ENCODE measurements at places on chromosomes 2 and 18.

DNA sequence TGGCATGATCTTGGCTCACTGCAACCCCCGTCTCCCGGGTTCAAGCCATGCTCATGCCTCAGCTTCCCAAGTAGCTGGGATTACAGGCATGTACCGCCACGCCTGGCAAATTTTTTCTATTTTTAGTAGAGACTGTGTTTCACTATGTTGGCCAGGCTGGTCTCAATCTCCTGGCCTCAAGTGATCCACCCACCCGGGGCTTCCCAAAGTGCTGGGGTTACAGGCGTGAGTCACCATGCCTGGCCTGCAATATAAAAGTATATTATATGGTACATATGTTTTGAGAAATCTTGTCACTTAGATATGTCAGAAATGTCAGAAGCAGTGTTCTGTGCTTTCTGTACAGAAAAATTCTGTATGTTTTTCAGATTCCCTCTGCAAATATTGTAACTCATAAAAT is 19.2 kb upstream of the XPO1 start:
- no peak for DNase-seq

GRCh38 chr2:105468582-105469042 is 69.8 kb upstream of the FHL2 start:
- DNase-seq, result no peak

DNA sequence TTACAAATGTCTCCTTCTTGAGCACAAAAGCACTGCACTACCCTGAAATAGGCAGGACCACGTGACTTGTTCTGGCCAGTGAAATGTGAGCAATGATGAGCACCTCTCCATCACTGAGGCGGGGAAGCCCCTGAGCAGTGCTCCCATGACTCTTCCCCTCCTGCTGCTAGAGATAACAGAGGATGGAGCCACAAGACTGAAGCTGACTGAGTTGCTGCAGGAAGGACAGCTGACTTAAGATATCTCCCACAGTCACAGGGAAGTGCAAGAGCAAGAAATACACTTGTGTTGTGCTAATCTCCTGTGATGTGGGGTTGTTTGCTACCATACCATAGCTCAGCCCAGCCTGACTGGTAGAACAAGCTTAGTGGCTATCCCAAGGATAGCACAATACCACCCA is 38.7 kb downstream of the STK39 start:
- no peak for DNase-seq

DNA sequence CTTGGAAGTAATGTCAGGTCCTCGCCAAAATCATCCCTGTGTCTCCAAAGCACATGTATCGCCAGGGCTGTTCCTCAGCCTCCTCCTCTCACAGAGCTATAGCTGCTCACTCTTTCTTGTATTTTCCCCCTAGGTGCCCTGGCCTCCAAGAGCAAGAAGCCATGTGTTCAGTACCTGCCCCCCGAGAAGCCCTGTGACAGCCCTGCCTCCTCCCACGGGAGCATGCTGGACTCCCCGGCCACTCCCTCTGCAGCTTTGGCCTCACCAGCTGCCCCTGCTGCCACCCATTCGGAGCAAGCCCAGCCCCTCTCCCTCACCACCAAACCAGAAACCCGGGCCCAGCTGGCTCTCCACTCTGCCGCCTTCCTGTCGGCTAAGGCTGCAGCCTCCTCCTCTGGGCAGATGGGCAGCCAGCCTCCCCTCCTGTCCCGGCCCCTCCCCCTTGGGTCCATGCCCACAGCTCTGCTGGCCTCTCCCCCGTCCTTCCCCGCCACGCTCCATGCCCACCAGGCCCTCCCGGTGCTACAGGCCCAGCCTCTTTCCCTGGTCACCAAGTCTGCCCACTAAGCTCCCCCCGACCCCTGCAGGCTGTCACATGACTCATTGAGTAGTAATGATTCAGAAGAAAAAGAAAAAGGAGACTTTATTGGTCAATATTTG is 18.8 kb downstream of the TGOLN2 start:
- DNase-seq, result no peak

DNA sequence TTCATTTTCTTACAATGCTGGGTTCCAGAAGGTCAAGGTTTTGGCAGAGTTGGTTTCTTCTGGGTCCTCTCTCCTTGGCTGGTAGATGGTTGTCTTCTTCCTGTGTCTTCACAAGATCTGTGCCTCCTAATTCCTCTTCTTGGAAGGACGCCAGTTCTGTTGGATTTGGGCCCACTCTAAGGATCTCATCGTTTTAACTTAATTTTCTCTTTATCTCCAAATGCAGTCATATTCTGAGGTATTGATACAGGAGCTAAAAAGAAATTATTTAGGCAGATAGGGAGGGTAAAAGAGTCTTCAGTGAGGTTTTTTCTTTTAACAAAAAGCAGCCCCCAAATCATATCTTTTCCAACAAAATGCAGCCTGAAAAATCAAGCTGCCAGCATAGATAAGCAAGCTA is 998.4 kb downstream of the SOCS6 start:
- no peak for DNase-seq

GRCh38 chr2:7241041-7241745 is 324.0 kb downstream of the RNF144A start:
- DNase-seq, result no peak

DNA sequence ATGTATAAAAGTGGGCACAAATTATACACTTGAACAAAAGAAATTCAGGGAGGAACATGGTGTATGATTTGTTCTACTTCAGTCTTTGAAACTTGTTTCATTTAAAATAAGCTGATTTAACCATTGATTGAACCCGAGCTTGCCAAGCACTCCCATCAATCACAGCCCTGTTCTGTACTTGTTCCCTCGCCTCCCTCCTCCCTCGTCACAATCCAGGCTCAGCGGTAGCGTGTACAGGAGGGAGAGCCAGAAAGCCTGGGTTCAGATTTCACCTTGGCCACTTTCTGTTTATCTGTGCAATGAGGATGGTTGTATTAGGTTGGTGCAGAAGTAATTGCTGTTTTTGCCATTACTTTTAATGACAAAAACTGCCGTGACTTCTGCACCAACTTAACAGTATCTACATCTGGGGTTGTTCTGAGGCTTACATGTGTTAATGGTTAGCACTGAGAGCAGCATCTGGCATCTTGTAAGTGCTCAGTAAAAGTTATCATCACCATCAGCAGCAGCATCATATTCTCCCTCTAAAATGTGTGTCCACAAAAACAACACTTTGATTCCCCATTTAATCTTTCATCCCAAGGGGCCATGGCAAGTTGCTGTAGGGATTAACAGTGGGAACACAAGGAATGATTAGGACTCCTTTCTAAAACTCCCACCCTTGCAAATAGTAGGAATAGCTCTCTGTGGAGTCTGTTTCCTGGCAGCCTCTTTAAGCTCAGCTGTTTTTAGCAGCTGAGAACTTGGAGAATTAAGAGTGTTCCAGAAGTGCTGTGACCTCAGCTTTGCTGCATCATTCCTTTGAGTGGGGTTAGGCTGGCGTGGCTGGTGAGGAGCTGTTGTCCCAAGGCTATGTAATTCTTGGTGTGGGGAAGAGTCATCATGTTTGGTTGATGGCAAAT is 4.7 kb downstream of the DPYSL5 start:
- DNase-seq, result no peak

- DNase-seq, result no peak
Measured at GRCh38 chr2:135551356-135551755, 20.1 kb downstream of the R3HDM1 start.

DNA sequence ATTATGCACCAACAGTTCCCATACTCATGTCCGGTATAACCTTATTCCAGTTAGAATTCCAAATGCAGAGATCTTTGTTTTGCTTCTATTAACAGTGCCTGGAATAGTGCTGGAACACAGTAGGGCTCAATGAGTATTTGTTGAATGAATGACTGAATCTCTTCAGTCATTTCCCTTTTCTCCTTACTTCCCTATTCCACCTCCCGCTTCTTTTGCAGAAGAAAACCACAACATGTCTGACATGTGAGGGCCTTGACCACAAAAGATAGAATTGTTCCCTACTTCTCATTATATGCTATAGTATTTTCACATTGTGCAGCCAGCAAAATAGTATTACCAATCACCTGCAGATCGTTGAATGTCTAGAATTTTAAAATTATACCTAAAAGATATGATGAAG is 19.5 kb upstream of the HNRNPLL start:
- DNase-seq, result no peak

DNA sequence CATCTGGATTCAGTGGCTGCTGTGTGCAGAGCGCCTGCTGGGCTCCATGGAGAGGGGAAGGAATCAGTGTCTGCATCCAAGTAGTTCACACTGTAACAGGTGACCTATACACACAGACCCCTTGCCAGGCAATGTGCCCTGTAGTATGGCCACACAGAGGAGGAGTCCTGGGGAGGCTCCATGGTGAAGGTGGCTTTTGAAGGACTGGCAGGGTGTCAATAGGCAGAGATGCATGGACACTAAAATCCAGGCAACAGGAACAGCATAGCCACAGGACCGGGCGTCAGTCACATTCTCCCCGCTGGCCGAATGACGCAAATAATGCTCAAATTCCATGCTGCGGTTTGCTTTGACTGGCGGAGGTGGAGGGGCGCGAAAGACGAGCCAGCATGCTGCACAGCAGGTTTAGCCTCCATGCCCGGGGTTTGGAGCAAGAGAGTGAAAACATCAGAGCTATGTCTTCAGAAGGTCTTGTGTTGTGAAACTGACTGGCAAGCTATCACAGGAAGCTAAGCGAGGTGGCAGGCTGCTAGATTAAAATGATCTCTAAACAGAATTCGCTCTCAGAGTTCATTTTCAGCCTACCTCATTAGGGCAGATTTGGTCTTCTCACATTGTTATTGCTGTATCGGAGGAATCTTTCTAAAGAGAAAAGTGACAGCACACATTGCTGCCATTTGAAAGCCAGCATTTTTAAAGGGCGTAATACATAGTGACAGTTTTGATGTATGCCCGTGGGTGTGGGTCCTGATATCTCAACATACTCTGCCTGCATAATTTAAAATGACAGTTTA is 1.2 kb upstream of the CHMP1B start:
- peak; percentile 36 for DNase-seq

- DNase-seq, result no peak
Measured at GRCh38 chr18:75360215-75360614, 67.3 kb downstream of the SMIM21 start.

DNA sequence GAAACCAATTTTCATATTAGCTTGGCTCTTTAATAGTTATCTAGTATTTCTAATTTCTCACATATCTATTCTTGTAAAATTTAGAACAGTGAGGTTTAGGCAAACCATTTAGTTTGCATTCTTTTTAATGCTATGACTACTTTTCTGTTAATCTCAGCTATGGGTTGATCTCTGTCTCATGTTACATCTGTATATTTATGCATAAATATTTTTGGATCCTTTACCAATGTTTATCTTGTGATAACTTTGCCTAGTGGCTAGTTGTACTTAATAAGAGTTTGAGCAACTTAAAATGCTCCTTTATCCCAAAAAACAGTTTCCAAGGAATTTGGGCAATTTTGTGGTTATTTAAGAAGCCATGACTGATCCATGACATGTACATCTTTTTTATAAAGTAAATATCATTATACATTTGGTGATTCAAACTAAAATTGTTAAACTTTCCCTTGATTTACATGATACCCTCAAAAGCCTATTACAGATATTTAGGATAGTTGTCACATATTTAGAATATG is 86.3 kb downstream of the R3HDM1 start:
- no peak for DNase-seq

DNA sequence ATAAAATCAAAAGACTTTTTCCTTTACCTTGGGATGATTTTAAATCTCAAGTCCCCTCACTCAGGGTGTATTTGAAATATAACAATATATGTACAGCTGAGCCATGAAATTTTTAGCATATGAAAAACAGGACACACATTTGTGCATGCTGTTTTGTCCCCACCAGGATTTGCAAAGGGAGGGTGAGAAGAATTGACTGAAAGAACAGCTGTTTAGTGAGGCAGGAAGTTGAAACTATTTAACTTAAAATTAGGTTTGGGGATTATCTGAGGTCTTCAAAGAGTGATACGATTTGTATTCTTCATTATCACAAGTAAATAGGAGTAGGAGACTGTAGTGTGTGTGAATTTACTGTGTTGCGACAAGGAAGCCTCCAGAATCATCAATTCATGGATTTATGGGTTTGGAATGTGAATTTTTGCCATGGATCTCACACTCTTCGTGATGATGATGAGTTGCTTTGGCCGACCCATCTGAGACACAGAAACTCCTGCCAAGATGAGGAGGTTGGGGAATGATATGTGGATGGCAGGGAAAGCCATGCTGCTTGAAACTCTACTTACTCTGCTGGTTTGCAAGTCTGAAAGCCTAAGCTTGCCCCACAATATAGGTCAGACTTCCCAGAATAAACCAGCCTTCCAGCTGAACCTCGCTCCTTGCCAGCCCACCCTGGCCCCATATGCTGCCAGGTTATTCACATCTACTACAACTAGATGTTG is 31.0 kb upstream of the SPATS2L start:
- DNase-seq, result no peak

- no peak for DNase-seq
Measured at GRCh38 chr18:63192885-63193349, 126.7 kb downstream of the BCL2 start.

DNA sequence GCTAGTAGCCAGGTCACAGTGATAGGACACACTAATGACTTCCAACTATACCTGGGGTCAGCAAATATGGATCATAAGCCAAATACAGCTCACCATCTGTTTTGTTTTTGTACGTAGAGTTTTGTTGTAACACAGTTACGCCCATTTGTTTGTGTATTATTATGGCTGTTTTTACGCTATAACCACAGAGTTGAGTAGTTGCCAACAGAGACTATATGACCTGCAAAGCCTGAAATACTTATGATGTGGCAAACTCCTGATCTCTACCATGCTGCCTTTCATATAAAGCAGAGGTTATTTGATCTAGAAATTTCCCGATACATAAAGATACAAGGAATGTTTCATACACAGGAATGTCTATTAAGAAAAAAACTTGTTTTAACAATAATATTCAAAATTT is 152.2 kb downstream of the HNMT start:
- no peak for DNase-seq

DNA sequence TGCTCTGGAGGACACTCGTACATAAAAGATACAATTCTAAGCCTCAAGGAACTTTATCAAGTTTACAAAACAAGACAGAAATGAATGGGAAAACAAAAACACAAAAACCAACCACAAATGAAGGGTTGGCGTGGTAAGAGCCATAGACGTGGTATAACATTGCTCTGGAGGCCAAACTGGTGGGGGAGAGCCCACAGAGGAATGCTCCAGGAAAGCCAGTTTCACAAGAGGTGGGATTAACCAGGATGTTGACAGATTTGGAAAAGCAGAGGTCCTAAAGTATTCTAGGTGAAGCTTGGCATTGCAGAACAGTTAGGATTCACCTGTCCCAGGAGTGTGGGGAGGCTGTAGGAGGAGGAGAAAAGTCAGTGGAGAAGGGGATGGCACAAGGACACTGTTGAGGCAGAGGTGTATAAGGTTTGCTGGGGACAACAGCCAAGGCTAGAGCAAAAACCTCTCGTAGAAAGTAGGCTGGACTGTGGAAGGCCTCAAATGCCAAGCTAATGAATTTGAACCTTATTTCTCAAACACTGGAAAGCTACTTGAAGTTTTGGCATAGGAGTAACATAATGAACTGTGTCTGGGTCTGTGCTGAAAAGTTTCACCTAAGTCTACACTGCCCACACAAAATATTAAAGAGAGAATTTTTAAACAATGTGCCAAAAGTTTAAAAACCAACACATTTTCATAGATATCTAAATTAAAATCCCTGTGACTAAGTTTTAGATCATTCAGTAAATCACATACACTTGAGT is 135.1 kb downstream of the THADA start:
- no peak for DNase-seq

- no peak for DNase-seq
Measured at GRCh38 chr2:67038195-67038594, 358.9 kb upstream of the ETAA1 start.

GRCh38 chr2:175836361-175836760 is 165.7 kb downstream of the LNPK start:
- no peak for DNase-seq
